ENCODE measurements at places on chromosomes 11 and 22.

DNA sequence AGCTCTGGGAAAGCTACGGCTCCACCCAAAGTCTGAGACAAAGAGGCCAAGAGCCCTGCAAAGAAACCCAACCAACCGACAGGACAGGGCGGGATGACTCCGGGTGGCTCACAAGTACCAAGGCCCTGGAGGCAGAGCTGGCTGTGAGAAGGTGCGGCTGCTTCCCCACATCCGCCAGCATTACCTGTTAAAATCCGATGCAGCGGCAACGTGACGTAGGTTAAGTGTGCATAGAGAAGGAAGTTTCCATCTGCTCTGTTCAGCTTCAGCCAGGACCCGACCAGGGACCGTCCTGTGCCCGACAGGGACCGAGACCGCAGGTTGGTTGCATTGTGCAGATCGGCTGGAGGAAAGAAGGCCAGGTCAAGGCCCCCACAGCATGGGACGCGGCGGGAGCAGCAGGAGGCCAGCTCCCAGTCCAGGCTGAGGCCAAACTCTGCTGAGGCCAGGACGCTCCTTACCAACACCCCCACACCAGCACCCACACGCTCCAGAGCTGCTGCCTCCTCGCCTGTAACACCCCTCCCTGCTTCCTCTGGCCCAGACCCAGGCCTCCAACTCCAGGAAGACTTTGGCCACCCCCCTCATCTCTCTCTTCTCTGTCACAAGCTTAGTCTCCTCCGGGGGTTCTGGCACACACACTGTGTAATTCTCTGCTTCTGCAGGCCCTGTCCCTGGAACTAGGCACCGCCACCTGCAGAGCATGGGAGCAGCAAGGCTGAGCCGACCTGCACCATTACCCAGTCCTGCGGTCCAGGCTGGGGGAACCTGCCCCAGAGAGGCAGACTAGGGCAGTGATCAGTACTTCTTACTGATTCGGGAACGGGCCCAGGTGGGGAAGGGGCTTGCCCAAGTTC is 34.1 kb downstream of the NUP50 start:
- no peak for DNase-seq

DNA sequence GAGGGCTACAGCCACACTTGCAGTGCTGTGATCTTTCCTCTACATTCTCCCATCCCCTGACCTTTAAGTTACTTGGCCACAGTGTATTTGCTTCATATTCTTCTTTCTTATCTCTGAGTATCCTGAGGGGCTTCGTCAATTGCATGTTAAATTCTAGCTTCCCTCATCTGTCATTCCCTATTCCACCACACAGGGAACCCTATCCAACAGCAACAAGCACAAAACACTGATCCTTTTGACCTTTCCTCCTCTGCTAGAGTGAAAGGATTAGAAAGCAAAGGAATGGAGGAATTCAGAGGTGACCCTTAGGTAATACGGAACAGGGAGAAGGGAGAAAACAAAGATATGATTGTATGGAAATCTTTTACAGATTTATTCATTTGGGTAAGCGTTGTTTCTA is 1061.7 kb upstream of the TENM4 start:
- DNase-seq: no peak

DNA sequence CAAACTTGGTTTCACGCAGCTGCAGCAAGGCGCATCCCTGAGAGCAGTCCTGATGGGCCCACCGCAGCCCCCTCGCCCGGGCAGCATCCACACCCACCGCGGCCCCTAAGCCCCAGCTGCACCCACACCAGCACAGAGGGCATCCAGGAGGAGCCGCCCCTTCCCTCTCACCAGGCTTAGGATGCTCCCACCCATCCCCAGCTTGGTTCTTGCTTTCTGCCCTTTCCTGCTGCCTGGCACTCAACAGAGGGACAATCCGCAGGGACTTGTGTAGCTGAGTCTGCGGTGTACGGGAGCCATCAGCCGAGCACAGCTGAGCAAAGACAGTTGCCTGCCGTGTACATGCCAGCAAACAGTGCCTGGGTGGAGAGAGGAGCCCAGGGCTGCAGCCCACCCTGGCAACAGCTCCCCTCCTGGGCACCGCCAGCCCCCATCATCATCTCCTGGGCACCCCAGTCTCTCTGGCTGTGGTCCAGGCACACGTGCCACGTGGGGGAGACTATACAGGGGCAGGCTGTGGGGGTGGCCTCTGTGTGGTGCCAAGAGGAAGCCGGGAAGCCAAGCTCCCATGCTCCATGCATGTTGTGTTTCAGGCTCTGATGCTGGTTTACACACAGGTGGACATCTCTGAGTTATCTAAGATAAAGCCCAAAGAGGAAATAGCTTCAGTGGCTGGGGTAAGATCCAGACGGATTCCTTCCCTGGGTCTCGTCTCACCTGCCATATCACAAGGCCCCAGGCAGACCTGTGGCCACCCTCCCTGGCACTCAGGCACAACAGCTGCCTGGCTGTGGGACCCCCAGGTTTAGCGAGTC is 36.0 kb upstream of the GNB1L start:
- no peak for DNase-seq

GRCh38 chr22:29744902-29745301 is 21.9 kb downstream of the ZMAT5 start:
- no peak for DNase-seq

DNA sequence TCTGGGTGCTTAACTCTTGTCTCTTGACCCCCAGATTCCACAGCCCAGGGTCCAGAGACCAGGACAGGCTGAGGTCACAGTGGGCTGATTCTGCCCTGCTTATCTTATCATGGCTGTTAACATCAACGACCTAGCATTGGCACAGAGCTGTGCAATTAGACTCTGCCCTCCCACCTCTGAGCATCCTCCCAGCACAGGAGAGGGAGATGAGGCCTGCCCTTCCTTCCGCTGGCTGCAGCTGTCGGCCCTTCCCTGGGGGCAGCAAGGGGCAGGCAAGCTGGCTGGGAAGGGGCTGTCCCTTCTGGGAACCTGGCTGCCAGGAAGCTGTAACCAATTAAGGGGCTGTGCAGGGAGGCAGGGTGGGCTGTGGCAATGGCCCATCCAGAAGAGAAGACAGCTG is 22.5 kb downstream of the LRRC10B start:
- DNase-seq: no peak

DNA sequence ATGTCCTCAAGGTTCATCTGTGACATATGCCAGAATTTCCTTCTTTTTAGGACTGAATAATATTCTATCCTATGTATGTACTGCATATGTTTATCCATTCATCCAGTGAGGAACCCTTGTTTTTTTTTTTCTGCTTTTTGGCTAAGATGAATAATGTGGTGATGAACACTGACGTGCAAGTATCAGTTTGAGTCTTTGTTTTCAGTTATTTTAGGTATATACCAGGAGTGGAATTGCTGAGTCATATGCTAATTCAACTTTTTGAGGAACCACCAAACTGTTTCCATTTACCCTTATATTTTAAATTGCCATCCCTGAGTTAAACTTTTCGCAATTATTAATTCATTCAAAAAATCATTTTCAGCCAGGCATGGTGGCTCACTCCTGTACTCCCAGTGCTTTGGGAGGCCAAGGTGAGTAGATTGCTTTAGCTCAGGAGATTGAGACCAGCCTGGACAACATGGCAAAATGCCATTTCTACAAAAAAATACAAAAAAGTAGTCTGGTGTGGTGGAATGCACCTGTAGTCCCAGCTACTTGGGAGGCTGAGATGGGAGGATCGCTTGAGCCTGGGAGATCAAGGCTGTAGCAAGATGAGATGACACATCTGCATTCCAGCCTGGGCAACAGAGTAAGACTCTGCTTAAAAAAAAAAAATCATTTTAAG is 64.2 kb downstream of the MICAL2 start:
- DNase-seq: peak; percentile 94

DNA sequence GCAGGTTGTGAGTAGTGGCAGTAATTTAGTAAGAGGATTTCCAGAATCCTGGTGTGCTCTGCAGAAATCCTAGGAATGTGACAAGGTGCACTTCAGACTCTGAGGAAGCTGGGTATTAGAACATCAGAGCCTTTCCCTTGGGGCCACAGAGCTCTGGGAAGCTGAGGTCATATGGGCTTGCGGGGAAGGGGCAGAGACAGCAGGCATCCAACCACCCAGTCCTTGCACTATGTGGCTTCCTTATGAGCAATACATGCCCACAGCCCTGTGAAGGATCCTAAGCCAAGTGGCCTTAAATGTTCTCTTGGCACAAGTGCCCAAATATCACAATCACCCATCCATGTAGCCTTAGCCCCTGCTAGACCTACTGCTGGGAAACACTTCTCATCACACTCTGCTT is 46.2 kb downstream of the P4HA3 start:
- DNase-seq: no peak

- no peak for DNase-seq
Observed at GRCh38 chr22:20248461-20248978, 19.6 kb downstream of the RTN4R start.

DNA sequence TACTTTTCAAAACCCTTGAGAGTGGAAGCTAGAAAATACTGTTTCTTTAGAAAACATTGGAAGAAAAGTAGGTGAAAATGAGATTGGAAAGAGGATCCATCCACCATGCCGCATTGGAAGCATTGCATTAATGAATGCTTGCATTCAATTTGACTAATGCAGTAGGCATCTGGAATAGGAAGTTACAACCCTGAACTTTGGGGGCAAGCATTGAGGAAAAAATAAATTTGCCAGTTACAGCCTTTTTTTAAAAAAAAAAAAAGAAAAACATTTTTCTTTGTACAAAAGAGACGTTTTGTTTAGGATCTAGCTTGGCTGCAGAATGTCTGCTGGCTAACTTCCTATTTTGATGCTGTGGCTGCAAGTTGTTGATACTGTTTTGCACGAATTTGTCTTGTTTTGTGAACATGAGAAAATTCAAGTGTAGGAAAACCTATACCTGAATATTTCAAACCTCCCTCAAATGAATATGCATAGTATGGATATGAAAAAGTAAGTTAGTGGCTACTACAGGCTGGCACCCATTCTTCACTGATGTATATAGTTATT is 28.1 kb downstream of the RTN3 start:
- DNase-seq: no peak

DNA sequence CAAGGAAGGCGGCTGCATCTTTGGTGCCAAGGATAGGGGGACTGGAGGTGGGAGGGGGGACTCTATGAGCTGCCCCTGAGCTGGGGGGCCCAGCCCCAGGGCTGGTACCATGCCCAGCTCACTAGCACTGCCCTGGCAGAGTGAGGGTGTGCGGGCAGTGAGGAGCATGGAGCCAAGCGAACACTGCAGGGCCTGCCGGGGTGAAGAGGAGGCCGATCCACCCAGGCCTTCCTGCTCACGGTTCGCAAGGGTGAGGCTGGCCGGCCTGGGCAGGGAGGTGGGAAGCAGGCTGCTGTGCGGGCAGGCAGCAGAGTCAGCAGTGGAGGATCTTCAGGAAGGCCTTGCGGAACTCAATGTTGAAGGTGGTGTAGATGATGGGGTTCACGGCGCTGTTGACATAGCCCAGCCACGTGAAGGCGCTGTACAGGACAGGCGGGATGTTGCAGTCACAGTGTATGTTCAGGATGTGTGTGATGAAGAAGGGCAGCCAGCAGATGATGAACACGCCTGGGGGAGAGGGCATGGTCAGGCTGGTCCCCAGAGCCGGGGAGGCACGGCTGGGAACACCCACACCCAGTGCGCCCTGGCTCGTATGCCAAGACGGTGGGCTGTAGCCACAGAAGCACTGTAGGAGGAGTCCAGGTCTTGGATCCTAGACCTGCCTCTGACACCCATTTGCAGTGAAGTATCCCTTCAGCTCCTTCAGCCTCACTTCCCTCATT is 23.0 kb downstream of the ANKK1 start:
- no peak for DNase-seq

DNA sequence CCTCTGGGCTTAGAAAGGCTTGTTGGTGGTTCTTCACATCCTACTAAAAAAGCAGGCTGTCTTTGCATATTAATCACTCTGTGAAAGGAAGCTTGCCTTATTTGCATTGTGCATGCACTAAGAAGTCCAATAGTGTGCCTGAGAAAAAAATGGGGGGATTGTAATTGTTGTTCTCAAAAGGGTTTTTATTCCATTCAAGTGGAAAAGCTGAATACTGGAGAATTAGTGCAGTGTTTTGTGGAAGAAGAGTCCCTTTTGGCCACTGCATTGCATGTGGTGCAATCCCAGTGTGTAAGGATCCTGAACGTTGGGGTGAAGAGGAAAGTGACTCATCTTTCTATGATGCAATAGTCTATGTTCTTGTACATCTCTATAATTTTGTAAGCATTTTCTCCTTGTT is 16.5 kb downstream of the NCAM1 start:
- DNase-seq: peak; percentile 94

GRCh38 chr22:17192186-17192585 is 27.0 kb downstream of the ADA2 start:
- no peak for DNase-seq

DNA sequence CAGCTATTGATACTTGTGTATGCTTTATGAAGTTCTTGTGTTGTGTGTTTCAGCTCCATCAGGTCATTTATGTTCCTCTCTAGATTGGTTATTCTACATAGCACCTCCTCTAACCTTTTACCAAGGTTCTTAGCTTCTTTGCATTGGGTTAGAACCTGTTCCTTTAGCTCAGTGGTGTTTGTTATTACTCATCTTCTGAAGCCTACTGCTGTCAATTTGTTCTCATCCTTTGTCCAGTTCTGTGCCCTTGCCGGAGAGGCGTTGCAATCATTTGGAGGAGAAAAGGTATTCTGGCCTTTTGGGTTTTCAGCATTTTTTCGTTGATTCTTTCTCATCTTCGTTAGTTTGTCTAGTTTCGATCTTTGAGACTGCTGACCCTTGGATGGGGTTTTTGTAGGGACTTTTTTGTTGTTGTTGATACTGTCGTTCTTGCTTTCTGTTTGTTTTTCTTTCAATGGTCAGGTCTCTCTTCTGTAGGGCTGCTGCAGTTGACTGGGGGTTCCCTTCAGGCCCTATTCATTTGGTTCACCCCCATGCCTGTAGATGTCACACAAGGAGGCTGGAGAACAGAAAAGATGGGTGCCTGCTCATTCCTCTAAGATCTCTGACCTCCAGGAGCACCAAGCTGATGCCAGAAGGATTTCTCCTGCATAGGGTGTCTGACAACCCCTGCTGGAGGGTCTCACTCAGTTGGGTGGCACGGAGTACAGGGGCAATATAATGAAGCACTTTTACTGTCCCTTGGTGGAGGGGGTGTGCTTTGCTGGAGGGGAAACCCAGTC is 35.9 kb upstream of the MUC15 start:
- DNase-seq: no peak

GRCh38 chr11:120310870-120311269 is 14.2 kb upstream of the TLCD5 start:
- no peak for DNase-seq

DNA sequence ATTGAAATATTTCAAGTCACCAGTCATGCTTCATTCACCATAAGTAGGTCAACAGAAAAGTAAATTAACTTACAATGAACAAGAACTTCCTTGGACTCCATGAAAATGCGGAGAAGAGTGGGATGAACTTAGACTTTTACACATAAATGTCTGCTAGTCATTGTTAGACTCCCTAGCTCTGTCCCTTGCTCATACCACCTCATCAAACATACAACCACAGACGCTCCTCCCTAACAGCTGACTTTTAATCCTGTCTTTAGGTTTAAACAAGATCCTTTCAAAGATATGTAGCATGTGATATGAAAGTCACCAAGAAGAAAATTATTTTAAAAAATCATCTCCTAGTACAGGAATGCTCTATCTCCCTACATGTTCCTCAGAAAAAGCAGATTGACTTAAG is 248.1 kb downstream of the DLG2 start:
- no peak for DNase-seq

GRCh38 chr11:120900643-120901042 is 123.3 kb upstream of the TBCEL start:
- no peak for DNase-seq

GRCh38 chr11:34302046-34302921 is 55.5 kb downstream of the ABTB2 start:
- peak; percentile 78 for DNase-seq

Data from MV-4-11 (cell line).